ENCODE measurements at places on chromosomes 7 and 10.

DNA sequence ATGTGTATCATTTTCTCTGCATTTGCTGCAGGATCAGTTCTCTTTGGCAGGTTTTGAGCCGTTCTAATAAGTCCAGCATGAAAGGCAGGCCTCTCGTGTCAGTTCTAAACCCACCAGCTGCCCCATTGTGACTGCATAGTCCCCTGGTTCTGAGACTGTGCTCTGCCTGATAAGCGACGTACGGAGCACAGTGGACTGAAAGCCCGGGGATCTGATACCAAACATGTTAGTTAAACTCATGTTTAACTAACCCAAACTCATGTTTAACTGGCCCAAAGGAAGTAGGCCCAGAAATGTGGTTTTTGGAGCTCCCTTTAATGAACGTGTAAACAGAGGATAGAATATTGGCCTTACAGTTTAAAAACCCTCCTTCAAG lies 98.0 kb upstream of the PDCD4 start:
- no peak for DNase-seq

DNA sequence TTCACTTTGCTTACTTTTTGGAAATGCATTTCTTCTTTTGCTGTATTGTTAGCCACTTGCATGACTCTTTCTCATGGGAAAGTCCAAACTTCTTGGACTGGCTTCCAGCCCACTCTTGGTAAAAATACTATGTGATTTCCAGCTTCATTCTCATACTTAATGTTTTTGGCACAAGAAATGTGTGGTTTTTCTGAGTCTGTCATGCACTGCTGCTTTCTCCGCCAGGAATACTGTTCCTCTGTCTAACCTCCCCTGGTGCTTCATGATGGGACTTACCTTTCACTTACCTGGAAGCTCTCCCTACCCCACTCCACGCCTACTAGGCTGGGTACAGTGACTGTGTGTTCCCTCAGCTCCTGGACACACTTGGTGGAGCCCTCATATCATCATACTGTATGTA lies 18.7 kb downstream of the MGAM2 start:
- DNase-seq, result no peak

DNA sequence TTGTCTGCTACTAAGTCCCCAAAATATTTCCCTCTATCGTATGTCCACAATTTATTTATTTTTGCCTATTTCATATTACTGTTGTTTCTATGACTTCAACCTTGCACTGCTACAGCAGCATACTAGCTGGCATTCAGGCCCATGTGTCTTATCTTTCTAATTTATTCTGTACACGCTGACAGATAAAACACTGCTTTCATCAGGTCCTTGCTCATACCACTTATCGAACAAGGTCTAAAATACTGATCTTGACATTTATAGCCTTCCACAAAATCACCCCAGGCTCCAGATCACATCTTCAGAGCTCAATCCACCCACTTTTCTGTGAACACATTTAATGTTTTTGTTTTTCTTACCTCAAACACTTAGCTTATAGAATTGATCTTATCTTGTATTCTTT lies 374.6 kb downstream of the THSD7A start:
- no peak for DNase-seq

- DNase-seq, result no peak
Measured at GRCh38 chr10:6823770-6824169, 243.7 kb upstream of the PRKCQ start.

- no peak for DNase-seq
Measured at GRCh38 chr7:27784399-27785053, 44.6 kb downstream of the TAX1BP1 start.

- DNase-seq, result no peak
Measured at GRCh38 chr10:45433716-45434469, 59.9 kb downstream of the ALOX5 start.

- DNase-seq, result no peak
Measured at GRCh38 chr7:78562191-78562590, 763.6 kb downstream of the PHTF2 start.

All from stimulated activated CD4-positive, alpha-beta T cell treated with anti-CD3 and anti-CD28 coated beads, TNF-alpha, amount 100 ng/mL, for 4 hours (primary cell).